ENCODE measurements at places on chromosomes 2 and 18.
A peak's percentile ranks its signal among the peaks of the same experiment; 100 is the strongest.

DNA sequence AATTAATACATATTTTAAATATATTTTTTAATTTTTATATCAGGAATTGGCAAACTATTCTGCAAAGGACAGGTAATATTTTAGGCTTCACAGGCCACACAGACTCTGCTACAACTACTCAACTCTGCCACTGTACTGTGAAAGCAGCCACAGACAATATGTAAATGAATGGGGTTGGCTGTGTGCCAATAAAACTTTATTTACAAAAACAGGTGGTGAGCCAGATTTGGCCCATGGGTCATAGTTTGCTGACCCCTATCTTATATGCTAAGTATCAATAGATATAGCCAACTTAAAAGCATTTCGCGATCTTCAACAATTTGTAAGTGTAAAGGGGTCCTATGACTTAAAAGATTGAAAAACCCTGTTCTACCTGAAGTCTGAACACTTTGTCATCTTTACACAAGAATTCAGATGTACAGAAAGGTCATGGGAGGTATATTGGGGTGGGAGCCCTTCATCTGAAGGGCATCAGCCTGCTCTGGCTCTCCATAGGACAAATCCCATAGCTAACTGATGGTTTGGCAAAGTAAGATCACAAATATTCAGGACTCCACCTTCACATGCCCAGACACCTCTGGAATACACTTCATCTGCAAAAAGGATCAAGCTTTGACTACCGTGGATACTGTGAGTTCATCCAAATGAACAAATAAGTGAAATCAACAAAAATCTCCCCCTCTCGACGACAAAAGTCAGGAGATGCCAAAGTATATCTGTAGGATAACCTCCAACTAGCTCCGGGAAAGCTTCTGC, 65.9 kb downstream of the C1D start:
- DNase-seq, result no peak

- DNase-seq, result no peak
Measured at GRCh38 chr2:25960920-25961319, 21.4 kb downstream of the KIF3C start.

- no peak for DNase-seq
Measured at GRCh38 chr2:15860051-15860663, 80.2 kb upstream of the MYCN start.

DNA sequence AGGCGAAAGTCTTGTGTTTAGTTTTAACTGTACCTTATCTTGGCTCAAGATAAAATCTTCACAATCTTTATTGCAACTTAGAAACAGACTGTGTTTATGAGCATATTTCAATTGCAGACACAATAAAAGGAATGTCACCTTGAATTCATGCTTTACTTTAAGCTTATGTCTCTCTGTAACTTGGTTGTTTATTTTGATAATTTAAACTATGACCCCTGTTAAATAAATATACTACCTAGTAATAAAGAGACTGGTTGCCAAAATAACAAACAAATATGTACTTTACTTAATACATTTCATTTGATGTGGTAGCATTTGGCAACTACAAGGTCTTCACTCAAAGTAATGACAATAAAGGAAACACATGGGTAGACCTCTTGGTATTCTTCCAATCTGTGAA, 202.6 kb downstream of the KCNJ3 start:
- no peak for DNase-seq

DNA sequence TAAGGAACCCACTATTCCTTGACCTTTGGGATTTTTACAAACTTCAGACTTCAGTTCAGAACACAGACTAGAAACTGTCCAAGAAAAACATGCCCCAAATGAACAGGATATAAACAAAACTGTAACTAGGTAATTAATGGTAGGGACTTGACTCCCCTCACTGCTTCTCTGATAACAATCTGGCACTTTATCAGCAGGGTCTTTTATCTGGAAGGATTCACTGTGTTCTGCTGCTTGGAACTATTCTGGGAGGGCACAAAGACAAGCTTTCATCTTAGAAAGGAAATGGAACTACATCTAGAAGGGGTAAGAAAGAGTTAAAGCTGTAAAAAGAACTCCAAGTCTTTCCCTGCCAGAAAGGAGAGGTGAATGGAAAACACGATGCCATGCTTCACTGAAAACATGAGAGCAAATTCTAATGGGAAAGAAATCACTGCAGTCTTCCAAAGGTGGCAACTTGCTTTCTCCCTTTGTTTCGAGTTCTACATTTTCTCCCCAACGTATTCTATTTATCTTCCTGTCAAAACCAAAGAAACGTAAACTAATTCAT, 181.2 kb downstream of the THADA start:
- DNase-seq, result no peak

- DNase-seq, result no peak
Measured at GRCh38 chr2:11862049-11862448, 115.6 kb downstream of the LPIN1 start.

- no peak for DNase-seq
Measured at GRCh38 chr2:119419065-119419464, 12.6 kb upstream of the TMEM37 start.

GRCh38 chr2:169795181-169795580, 3.5 kb upstream of the SSB start:
- no peak for DNase-seq

DNA sequence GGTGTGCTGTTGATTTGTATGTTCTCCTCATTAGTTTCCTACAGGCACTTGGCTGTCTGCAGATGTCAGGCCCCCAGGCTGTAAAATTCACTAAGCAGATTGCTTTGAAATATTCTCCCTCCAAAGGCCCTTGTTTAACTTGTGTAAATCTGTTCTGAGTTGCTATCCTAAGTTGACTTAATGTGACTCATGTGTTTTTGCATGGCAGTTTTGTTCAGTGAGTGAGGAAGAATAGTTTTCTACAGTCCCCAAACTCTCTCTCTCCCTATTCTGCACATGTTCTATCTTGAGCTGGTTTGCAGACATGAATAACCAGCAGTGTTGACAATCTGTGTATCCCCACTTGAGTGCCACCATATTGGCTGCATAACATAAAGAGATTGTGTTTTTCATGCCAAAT, 1005.4 kb upstream of the DDX18 start:
- DNase-seq, result no peak

DNA sequence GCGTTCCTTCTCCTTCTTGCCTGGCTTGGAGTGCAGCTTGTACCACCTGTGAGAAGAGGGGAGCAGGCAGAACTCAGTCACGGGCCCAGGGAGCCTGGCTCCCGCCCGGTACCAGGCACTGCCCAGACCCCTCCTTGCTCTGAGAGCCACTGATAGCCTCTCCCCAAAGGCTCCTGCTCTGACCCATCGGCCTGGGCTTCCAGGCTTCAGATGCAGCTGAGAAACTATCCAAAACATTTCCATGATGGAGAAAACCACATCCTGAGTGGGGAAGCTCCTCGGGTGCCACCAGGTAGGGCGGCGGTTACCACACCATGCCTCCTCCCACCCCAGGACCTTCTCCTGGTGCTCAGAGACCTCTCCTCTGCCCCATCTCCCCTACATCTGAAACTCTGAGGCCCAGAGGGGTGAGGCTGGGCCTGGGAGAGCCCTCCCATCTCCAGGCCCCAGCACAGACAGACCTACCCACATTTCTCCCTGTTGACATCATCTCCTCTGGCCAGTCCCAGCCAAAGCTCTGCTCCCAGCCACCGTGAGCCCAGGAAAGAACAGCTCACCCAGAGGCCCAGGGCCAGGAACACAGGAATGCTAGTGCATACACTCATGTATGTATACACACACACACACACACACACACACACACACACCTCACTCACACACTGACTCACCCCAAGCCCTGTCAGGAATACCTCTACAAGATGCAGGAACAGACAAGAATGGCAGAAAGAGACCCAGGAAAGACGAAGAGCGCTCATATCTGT, 17.9 kb upstream of the SFXN5 start:
- DNase-seq, result peak; percentile 83

- DNase-seq, result no peak
Measured at GRCh38 chr2:85012855-85013254, 41.9 kb downstream of the KCMF1 start.

DNA sequence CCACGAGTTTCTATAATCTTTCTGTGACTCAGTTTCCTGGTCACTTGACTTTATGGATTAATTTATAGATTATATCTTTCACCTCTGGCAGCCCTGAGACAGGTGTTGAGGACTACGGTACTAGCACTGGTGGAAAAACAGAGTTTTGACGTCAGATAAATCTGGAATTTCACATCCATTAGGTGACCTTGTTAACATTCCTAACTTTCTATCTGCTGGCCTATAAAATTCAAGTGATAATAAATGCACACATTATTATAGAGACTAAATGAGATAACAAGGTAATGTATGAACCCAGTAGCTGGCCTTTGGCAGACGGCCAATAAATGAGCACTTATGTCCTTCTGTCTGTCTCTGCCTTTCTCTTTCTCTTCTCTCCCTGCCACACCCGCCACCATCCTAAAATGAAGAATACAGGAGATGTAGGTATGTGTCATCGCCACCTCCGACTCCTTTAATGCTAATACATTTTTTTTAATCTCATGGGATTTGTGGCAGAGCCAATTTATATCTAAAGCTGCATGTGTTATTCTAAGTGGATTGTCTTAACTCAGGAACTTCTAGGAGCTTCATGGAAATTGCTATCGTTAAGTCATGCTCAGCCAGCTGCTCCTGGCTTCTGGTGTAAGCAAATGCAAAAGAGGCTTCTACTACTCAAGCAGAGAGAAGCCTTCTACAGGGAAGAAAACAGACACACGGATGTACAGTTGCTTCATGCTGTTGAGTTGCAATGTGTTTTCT, 2.3 kb downstream of the TM4SF20 start:
- DNase-seq, result no peak

- no peak for DNase-seq
Measured at GRCh38 chr2:95352310-95353054, 50.0 kb upstream of the FAHD2A start.

DNA sequence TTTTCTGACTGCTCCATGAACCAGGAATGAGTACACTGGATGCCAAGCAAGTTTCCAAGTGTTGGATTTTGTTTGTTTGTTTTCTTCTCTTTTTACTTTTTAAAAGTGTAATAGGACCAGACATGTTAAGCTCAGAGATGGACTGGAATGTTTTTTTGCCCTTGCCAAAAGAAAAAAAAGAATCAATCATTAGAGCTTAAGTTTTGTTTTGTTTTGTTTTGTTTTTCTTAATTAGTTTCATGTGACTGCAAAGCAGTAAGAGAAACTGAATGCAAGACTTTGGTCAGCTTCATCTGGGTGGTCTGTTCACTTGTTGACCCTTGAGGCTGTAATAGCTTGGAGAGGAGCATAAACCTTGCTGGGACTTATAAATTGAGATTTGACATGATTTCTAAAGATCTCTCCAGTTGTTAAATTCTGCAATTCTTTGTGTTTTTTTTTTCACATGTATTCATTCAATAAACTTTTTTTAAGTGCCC, 42.4 kb upstream of the SLC1A4 start:
- DNase-seq, result no peak

GRCh38 chr2:85114586-85115330, 18.4 kb upstream of the TCF7L1 start:
- no peak for DNase-seq

DNA sequence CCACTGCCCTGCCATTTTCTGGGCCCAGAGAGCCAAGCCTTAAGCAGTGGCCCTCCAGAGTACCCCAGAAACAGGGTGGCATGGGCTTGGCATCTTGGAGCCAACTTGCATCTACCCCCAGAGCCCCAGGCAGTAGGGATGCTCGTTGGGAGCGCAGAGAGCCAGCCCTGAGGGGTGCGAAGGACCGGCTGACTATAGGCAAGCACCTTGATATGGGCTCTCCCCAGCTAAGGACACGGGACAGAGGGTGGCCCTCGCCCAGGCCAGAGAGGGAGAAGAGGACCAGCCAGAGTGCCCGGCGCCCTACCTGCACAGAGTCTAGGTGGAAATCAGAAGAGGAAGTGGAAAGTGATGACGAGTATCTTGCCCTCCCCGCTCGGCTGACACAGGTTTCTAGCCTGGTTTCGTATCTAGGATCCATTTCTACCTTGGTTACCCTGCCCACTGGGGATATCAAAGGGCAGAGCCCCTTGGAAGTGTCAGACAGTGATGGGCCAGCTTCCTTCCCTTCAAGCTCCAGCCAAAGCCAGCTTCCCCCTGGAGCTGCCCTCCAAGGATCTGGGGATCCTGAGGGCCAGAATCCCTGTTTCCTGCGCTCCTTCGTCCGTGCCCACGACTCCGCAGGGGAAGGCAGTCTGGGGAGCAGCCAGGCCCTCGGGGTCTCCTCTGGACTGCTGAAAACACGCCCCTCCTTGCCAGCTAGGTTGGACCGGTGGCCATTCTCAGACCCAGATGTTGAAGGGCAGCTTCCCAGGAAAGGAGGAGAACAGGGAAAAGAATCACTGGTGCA, 16.2 kb downstream of the CEP68 start:
- no peak for DNase-seq

GRCh38 chr2:235829726-235830125, 335.9 kb downstream of the AGAP1 start:
- no peak for DNase-seq

GRCh38 chr2:31979956-31980355, 30.9 kb downstream of the MEMO1 start:
- DNase-seq, result no peak

DNA sequence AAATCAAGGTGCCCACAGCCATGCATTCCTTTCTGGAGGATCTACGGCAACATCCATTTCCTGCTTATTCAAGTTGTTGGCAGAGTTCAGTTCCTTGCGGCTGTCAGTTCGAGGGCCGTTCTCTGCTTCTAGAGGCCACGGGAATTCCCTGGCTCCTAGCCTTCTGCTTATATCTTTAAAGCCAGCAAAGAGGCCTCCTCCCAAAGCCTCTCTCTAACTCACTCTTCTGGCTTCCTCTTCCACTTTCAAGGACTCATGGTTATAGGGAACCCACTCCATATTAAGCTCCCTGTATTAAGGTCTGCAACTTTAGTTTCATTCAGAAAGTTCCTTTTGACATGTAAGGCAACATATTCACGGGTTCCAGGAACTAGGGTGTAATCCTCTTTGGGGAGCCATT, 150.1 kb upstream of the RMP24 start:
- no peak for DNase-seq

DNA sequence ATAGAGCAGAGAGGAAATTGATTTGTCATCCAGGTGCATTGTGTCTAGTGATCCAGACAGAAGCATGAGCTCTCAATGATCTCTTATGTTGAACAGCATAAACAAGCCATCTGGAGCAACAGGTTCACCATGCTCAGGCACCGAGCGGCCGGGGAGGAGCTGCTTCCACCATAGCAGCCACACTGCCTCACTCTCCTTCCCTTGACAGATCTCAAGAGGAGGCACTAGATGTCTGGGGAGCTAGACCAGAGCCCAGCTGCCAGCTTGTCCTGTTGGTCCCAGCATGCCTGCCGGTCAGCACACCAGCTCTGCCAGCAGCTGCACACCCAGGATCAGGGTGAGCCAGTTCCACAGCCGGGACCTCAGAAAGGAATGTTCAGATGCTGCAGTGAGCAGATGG, 17.5 kb upstream of the LONRF2 start:
- no peak for DNase-seq

DNA sequence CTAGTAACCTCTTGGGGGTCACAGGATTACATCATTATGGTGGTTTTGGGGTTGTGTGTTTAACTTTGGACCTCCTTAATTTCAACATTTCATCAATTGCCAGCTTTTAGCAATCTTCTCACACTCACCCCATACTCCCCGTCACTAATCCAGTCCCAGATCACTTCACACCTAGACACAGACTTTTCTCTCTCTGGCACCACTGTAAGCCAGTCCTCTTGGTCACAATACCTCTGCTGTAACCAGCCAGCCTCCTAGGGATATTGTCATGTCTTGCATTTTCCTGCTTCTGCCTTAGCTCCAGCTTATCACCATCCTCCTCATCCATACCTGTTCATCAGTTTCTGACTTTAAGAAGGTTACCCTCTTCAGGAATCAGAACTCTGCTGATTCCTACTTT, 1.6 kb upstream of the STK17B start:
- no peak for DNase-seq

- DNase-seq, result no peak
Measured at GRCh38 chr2:197293252-197294007, 17.1 kb downstream of the ANKRD44 start.

All from T1000 (cell line).